NCI-H187 (cell line): ENCODE measurements at places on chromosomes 4 and X.

DNA sequence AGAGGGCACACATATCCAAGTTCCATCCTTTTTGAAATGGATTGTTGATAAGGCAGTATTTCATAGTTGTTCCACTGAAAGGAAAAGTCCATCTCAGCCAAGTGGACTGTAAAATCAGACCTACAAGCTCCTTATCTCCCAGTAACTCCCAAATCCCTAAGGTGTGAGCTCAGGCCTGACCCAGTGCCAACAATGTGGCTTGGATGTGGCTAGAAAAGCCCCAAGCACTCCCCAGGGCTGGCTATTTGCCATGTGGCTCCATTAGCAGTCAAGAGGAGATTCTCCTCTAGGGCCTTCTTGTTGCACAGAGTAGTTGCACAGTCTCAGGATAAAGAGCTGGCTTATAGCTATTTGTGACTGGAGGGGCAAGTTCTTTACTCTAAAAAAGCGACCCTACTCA lies 25.0 kb upstream of the DGKK start:
- DNase-seq = no peak

GRCh38 chr4:69092980-69093568 lies 3.2 kb upstream of the UGT2B7 start:
- DNase-seq = no peak

GRCh38 chrX:128287693-128288092 lies 235.5 kb upstream of the ACTRT1 start:
- no peak for DNase-seq

DNA sequence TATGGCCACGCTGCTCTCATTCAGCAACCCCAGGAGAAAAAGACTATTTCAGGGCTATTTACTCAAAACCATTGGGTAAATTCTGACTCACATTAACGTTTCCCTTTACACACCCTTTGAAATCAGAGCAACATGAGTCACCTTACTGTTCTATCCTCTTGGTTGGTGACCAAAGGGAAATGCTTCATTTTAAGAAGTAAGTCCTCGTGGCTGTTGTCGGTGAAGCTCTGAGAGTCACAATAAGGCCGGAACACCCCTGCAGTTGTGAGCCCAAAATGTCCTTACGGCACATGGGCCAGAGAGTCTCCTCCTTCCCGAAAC lies 56.3 kb upstream of the SPRY1 start:
- no peak for DNase-seq

GRCh38 chrX:153944140-153944799 lies at the start of gene RENBP:
TSS of gene RENBP (minus strand) at chrX:153944643. CDS start at chrX:153944610, 33 bp downstream.
- DNase-seq = no peak

GRCh38 chr4:109434007-109434971 lies 674 bp downstream of the SEC24B start:
- DNase-seq = no peak

DNA sequence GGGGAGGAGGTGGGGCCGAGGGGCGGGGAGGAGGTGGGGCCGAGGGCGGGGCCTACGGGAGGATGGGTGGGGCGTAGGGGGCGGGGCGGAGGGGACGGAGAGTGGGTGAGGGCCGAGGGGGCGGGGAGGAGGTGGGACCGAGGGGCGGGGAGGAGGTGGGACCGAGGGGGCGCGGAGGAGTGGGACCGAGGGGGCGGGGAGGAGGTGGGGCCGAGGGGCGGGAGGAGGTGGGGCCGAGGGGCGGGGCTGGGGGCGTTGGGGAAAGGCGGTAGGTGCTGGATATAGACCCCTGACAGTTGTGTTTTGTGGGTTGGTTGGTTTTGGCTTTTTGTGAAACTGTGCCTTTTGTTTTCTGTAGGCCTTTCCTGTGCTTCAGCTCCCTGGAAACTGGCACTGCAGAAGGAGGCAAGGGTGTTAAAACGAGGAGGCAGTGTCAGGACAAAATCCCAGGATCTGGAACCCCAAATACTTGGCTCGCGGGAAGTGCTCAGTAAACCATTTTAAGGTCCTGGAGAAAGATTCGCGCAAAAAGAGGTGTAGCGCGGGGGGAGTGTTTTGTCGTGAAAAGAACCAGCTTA lies 580 bp upstream of the MMGT1 start:
- DNase-seq = peak; percentile 69

DNA sequence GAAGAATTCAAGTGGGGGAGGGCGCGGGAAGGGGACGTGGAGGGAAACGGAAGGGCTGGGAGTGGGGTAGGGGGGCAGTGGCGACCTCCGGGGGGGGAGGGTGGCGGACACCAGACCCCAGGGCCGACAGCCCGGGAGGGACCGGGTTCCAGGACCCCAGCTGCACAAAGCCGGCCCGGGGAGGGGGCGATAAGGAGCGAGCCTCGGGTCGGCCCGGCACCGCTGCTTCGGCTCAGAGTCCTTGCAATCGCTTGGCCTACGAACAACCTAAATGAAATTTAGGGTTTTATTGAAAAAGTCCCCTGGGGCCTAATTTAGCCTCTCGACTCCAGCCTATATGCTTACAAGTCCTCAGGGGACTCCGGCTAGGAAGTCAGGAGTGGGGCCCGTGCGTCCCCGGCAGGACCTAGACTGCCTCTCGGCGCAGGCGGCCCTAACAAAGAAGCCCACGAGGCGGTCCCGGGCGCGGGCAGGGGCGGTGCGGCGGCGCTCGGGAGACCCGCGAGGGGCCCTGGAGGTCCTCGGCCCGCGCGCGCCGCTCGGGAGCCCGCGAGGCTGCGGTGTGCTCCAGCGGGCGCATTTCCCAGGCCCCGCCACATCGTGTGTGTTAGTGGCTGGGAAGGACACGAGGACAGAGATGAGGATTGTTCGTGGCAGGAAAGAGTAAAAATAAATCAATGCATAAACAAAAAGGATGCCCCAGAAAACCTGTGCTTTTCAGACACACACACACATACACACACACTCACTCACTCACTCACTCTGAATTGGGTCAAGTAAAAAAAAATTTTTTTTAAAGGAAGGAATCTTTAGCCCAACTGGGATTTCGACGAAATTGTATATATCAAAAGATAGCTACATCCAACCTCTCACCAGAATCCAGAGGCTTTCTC lies 70.0 kb downstream of the MGST2 start:
- DNase-seq = no peak

GRCh38 chr4:17347445-17347844 lies 164.4 kb downstream of the QDPR start:
- no peak for DNase-seq

- DNase-seq = no peak
Observed at GRCh38 chr4:185036019-185036418, 17.7 kb downstream of the HELT start.

GRCh38 chr4:125116431-125116830 lies 198.3 kb upstream of the FAT4 start:
- no peak for DNase-seq

- DNase-seq = no peak
Observed at GRCh38 chr4:5204781-5205180, 153.5 kb downstream of the STK32B start.

GRCh38 chrX:68084765-68085164 lies 348.5 kb downstream of the OPHN1 start:
- no peak for DNase-seq

DNA sequence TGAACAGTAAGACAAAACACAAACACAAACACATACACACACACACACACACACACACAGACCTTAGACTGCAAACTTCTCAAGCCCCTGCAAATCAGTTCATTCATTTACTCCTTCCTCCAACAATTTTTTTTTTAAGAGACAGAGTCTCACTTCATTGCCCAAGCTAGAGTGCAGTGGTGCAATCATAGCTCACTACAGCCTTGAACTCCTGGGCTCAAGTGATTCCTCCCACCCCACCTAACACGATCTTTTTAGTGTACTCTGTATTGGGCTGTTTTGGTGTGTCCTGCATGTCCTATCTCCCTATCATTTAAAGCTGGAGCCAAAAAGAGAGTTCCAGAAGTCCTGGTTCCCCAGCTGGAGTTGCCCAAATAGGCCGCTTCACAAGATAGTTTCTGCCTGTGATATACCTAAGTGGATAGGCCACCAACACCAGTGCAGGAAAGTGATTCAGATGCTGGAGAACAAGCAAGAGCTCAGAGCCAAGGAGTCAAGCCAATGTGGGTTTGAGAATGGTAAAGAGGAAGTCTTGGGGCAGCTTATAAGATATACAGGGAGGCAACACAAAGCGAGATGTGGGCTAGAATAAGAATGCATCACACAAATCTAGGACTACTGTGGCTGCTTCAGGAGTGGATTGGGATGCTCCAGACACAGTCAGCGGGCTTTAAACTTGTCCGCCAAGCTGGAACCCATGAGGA lies 85.4 kb upstream of the RAPGEF2 start:
- DNase-seq = no peak
